Stimulated activated CD4-positive, alpha-beta T cell treated with anti-CD3 and anti-CD28 coated beads, Interleukin-1b, Interleukin-23, amount 100 ng/mL, for 4 hours (primary cell): ENCODE measurements at places on chromosomes 11 and 22.

DNA sequence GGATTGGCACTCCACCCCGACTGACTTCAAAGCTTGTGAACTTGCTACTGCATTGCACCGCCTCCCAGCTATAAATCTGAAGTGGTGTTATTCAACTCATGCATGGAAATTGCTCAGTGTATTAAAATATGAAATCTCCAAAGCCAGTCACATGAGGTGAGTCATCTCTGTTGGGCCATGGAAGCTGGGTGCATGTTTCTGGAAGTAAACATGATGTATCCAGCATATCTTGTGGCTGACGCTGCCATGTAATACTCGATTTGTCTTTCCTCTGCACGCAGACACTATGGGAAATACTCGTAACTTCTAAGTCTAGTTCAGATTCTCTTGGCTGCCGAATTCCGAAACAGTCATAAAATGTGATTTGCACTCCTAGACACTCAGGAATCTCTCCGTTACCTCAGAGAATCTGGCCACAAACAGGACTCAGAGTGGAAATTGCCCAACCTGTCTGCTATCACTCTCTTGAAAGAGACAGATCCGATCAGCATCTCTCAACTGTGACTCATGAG is 154.9 kb upstream of the MPPED2 start:
- DNase-seq = no peak

DNA sequence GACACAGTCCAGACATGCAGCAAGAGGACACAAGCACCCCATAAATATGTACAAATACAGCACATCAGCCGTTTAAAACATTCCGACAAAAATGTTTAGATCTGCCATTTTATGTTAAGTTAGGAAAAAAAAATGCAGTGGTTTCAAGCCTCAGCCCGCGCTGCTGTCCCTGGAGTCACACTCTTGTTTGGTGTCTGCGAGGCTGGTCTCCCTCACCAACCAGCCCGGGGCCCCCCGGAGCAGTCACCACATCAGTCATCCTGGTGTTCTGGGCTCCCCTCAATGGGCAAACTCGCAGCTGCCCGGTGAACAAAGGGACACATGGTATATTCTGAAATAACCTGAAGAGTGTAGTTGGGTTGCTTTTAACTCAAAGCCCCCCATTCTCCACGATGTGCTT is 1022.2 kb downstream of the BRD1 start:
- no peak for DNase-seq

- no peak for DNase-seq
These were observed 37.6 kb upstream of the TMEM135 start for GRCh38 chr11:86999859-87000753.

DNA sequence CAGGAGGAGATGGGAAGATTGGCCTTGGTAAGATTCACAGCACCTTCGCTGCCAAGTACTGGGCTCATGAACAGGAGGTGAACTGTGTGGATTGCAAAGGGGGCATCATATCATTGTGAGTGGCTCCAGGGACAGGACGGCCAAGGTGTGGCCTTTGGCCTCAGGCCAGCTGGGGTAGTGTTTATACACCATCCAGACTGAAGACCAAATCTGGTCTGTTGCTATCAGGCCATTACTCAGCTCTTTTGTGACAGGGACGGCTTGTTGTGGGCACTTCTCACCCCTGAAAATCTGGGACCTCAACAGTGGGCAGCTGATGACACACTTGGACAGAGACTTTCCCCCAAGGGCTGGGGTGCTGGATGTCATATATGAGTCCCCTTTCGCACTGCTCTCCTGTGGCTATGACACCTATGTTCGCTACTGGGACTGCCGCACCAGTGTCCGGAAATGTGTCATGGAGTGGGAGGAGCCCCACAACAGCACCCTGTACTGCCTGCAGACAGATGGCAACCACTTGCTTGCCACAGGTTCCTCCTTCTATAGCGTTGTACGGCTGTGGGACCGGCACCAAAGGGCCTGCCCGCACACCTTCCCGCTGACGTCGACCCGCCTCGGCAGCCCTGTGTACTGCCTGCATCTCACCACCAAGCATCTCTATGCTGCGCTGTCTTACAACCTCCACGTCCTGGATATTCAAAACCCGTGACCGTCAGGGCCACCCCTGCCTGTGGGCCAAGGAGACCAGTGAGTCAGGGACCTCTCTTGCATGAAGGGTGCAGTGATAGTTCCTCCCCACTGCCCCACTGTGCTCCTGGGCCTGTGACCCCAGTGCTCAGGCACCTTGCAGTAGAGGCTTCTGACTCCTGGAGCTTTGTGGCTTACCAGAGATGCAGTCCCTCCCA is 83.6 kb downstream of the BCR start:
- DNase-seq = no peak

GRCh38 chr11:17805873-17806272 is 71.3 kb downstream of the KCNC1 start:
- DNase-seq = no peak

DNA sequence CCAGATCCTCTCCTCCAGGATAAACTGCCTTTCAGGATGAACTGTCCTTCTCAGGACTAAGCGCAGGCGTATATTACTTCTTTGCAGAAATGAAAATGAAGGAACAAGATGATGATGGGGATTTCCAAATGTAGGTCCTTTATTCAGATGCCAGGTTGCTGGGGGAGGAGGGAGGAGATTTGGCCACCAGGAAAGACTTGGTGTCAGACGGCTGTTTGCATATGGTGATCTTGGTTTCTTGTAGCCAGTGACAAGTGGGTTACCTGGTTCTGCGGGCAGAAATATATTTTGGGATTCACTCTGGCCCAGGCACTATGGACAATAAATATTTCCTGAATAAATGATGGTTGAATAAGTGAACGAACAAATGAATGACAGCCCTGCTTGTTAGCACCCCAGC is 243.4 kb downstream of the MIAT start:
- DNase-seq = no peak

- no peak for DNase-seq
These were observed 51.2 kb upstream of the ARHGAP20 start for GRCh38 chr11:110763249-110764011.

- no peak for DNase-seq
These were observed 71.3 kb downstream of the ATXN10 start for GRCh38 chr22:45742866-45743450.

DNA sequence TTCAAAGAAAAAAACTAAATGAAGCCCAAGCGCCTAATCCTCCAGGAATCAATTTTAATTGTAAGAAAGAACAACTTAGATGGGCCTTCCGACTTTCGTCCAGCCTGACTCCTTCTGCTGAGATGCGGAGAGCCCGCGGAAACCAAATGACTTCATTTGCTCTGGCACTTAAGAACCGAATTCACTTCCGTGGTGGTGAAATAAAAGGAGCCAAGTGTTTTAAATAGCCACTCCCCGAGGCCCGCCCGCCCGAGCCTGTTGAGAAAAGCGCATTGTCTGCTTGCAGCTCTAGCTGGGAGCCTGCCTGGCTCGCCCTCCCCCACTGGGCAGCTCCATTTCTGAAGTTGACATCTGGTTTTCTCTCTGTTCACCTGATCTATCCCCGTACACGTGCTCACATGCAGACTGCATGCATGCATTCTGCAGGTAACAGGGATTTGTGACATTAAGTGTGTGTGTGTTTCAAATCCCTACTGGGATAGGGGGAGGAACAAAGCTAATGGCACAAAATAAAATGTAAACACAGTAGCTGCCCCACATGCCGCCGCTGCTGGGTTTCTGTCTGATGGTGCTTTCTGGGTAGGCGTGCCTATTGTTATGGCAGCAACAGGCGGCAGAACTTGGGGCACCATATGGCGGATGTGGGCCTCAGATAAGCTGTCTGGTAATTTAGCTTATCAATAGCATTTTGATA is 6.2 kb downstream of the TEAD1 start:
- DNase-seq = no peak
